ENCODE measurements at places on chromosomes 12 and 14.

- no peak for DNase-seq
Observed at GRCh38 chr12:62720661-62721330, 214.2 kb downstream of the PPM1H start.

GRCh38 chr12:83432176-83432719 lies 745.5 kb downstream of the TMTC2 start:
- no peak for DNase-seq

GRCh38 chr12:87804386-87804785 lies 224.8 kb downstream of the C12orf50 start:
- no peak for DNase-seq

DNA sequence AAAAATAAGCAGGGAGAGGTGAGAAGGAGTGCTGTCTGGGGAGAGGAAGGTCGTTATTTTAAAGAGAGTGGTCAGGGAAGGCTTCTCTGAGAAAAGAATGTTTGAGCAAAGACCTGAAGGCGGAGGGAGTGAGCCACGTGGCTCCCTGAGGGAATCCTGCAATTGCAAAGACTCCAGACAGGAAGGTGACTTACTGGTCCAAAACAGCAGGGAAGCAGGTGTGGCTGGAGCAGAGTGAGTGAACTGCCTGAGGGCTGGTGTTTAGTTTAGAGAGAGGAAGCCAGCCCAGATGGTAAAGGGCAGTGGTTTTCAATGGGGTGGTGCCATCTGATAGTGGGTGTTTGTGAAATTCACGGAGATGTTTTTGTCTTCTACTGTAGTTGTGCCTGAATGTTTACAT lies 58.8 kb upstream of the LTA4H start:
- DNase-seq, result peak; percentile 48

DNA sequence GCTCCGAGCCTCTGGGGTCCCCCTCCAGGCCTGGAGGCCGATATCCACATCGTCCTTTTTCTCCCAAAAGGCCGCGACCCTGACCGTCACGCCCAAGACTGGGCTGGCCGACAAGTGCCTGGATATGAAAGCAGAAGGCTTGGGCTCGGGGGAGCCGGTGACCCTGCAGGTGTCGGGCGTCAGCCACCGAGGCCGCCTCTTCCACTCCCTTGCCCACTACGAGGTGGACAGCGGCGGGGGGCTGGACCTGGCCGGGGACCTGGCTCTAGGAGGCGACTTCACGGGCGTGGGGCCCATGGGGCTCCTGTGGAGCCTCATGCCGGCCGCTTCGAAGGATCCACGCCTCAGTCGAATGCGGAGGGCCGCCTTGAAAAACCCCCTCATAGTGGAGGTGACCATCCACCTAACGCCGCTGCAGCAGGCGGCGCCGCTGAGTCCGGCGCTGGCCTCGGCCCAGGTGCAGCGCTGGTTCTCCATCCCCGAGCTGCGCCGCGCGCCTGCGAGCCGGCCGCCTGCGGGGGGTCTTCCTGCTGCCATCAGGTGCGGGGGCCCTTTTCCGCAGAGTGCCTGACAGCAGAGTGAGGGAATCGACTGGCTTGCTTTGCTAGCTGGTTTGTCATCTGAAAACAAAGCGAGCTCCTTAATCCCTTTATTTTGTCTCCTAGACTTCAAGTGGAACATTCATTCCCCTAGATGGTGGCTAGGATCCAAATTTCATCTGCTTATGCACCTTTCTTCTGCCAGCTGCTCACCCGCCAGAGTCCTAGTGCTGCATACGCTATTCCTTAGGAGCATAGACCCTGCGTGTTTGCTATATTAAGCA lies 10.6 kb upstream of the DNAL1 start:
- DNase-seq, result no peak

DNA sequence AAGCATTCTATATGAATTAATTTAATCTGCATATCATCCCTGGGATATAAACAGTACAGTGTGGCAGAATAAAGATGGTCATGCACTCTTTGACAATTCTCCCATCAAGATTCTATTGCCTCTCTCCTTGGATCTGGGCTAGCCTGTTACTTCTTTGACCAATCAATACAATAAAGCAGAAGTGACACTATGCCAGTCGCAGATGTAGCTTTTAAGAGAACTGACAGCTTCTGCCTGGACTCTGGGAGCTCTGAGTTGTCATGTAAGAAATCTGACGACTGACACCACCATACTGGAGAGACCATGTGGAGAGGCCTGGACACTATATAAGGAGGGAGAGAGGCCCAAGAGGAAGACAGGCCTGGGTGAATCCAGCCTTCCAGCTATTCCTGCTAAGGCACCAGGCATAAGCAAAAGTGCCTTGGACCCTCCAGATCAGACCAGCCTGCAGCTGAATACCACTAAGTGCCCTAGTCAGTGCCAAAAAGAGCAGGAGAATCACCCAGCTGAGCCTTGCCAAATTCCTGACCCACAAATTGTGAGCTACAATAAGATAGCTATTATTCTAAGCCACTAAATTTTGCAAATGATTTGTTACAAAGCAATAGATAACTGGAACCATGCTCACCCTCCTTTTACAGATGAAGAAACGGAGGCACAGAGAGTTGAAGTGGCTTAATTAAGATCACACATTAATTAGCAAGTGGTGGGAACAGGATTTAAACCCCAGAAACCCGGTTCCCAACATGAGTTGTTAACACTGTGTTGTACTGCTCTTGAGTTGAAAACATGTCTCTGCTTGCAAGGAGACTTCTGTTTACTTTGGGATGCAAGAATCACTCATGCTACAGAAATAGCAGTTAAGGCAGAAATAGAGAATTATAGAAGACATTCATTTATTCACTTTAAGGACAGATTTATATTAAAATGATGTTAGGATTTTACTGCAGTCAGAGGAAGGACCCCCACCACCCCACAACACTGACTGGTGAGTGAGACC lies 84.6 kb downstream of the RIN3 start:
- no peak for DNase-seq

DNA sequence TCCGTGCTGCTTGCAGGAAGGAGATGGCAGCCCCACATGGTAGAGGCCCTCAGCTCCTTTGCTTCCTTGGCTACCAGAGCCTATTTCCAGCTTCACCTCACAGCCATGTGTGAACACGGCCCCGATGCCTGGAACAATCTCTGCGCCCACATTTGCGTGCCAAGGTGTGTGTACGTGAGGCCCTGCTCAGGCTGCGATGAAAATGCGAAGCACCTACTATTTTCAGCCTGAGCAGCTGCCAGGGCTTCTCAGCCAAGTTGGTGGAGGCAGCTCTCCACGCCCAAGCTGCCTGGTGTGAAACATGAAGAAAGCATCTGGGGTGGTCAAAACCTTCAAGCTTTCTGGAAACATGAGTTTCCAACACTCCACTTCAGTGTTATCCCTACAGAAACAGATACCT lies 177.8 kb upstream of the EGLN3 start:
- no peak for DNase-seq

DNA sequence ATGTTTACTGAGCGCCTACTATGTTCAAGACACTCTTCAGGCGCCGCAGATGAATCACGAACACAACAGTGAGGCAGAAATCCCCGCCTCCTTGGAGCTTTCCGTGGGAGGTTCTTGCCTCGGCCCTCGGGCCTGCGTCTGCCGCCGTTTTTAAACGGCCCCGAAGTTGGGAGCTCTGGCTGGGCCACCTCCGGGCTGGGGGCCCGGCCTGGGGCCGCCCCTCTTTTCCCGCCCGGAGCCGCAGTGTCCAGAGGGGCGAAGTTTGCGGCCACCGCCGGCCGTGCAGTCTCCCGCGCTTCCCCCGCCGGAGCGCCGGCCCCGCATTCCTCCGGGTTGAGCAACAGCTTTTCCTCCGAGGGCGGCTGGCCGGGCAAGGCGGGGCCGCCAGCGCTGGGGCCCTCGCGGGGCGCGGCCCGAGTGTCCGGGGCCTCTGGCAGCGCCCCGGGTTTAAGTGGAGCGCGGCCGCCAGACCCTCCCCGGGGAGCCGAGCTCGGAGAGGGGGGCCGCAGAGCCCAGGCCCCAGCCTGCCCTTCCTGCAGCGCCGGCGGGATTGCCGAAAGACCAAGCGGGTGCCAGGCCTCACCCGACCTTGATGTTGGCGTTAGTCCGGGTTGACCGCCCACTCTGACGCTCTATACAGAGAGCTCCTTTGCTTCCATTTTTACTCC lies 18.7 kb upstream of the CTDSP2 start:
- DNase-seq, result peak; percentile 51

- no peak for DNase-seq
Observed at GRCh38 chr14:94458096-94458495, 5.5 kb upstream of the SERPINA11 start.

DNA sequence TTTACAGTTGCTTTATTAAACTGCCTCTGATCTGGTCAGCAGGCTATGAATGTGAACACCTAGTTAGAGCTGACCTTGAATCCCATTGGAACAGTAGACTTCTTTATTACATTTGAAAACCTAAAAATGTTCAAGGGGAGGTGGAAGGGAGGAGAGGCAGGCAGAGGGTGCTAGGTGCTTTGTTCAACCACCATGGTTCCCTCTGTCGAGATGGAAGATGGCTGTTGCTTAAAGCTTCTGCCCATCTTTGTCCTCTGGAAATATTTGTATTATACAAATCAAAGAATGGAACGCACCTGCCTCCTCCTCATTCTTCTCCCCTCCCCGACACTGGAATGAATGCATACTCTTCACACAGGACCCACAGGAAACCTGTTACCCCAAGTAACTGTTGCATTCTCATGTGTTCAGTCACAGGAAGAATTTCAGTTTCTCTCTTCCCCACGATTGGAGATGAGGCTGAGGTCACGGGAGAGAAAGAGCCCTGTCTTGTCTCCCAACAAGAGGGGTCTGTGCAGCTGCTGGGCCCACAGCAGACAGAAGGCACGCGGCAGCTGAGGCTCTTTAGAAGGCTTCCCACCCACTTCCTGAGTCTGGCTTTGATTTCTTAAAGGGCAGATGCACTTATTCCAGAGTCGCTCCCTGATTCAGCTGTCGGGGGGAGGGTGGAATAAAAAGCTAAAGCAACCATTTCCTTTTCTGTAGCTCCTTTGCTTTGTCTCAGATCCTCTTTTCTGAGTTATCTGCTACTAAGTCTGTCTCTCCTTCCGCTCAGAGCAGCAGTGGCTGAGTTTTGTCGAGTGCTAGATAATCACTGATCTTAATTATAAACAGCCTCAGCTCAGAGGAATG lies 217.9 kb upstream of the BTG1 start:
- peak; percentile 83 for DNase-seq

GRCh38 chr12:83042441-83043200 lies 355.9 kb downstream of the TMTC2 start:
- no peak for DNase-seq

DNA sequence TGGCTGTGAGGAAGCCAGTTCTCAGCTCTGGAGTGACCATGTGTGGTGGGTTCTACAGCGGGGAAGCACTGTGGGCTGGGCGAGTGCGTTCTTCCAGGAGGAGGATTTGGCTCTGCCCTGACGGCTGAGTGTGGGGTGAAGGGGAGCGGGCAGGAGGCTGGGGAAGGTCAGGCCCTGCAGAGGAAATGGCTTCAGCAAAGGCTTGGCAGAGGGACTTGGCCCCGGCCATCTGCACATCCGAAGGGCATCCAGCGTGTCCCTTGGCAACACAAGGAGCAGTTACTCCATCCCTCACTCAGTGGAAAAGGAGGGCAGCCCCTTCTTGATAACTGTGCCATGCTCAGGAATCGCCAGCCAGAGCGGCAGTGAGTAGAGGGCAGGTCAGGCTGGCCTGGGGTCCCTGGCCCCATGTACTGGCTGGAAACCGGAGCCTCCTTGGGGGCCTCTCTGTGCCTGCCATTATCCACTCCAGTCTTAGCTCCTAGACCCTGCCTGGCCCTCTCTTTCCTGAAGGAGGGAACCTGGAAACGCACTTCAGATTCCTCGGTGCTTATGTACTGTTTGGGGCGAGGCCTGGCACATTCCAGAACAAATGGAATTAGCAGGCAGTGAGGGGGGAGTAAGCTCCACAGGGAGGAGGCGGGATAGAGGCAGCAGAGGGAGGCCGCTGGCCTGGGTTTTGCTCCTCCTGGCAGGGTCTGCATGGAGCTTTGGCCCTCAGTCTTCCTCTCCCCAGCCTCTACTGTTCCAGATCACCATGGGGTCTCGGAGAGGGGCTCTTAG lies 133.6 kb upstream of the NCOR2 start:
- no peak for DNase-seq

DNA sequence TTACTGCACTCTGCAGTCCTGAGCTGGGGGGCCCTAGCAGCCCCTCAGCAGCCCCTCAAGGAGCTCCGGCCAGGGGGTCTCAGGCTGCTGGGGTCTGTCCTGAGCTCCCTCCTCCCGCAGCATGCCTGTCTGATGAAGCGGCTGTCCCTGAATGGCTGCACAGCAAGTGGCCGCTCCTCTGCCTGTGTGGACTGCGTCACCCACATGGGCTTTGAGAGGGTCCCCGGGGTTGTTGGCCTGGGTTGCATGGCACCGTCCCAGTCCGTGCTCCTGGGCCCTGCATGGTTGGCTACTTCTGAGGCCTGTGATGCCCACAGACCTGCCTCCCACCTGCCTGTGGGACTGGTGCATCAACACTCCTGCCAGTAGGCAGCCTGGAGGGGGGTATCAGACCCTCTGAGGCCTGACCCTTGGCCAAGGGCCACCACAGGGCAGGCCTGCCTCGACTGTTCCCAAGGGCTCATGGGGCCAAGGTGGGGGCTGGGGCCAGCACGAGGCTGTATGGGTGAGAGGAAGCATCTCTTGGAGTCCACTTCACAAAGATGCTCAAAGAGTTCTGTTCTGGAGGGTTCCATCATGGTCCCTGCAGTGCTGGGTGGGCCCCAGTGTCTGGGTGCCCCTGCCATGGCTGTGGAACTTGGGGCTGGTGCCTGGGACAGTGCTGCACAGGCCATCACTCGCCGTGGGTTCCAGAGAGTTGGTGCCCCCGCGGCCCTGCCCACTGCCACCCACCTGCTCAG lies 12.2 kb downstream of the CEP170B start:
- no peak for DNase-seq

- no peak for DNase-seq
Observed at GRCh38 chr12:13940335-13940865, 41.0 kb downstream of the GRIN2B start.

DNA sequence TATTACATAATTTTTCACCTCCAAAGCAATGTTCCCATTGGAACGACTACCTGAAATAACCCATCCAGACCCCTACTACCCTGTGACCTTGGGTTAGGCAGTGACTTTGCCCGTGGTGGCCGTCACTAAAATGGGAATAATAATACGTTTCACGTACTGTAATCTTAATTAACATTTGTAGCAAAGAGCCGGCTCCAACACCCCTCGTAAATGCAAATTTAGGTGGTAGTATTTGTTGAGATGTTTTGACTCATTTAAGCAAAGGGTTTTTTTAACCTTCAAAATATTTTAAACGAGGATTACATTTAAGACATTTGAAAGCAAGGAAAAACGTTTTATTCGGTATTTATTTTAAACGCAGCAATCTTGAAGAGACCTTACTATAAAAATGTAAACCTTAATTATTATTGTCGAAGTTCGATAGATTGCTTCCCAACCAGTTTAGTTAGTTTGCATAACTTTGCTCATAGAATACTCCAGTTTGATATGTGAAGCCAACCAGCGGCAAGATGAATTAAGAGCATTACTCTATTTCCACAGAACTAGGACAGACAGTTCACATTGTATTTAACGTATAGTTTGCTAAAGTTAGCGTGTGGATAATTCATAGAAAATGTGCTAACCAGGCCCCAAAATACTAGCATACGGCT lies 1.4 kb upstream of the ARID2 start:
- DNase-seq, result no peak

GRCh38 chr14:23430723-23431085 lies 4.8 kb downstream of the MYH7 start:
- DNase-seq, result no peak

Data from KBM-7 (cell line).